ENCODE measurements at places on chromosomes 16 and 17. TPM values are rescaled to one million over a fixed set of nuclear protein-coding genes. Genes with fewer than 3 reads are reported as not detected.

GRCh38 chr17:1260770-1261161, 9.5 kb upstream of the BHLHA9 start:
- H3K27me3 ChIP-seq = no peaks in the 10 kb centered on the region
- no peak overlapping the region for H3K27ac ChIP-seq
- DNase-seq = no peak
- no peaks in the 10 kb centered on the region for H3K4me1 ChIP-seq
- no peaks in the 10 kb centered on the region for H3K36me3 ChIP-seq

GRCh38 chr16:86033016-86033474, 134.1 kb downstream of the IRF8 start:
- no peak overlapping the region for H3K4me3 ChIP-seq
- no peaks in the 10 kb centered on the region for H3K36me3 ChIP-seq
- DNase-seq = no peak
- H3K27ac ChIP-seq = no peak overlapping the region
- H3K4me1 ChIP-seq = no peaks in the 10 kb centered on the region

- H3K27ac ChIP-seq = no peak overlapping the region
- H3K27me3 ChIP-seq = no peaks in the 10 kb centered on the region
- no peaks in the 10 kb centered on the region for H3K36me3 ChIP-seq
- H3K4me1 ChIP-seq = no peaks in the 10 kb centered on the region
- DNase-seq = no peak
Observed at GRCh38 chr16:50596762-50597450, 48.7 kb downstream of the NKD1 start.

Gene GGNBP2
- 40.5 TPM for total RNA-seq

Gene HYDIN
- 0.12 TPM for total RNA-seq

Gene JMJD8
- 90.5 TPM for total RNA-seq

Gene SLC6A2
- total RNA-seq = not detected

DNA sequence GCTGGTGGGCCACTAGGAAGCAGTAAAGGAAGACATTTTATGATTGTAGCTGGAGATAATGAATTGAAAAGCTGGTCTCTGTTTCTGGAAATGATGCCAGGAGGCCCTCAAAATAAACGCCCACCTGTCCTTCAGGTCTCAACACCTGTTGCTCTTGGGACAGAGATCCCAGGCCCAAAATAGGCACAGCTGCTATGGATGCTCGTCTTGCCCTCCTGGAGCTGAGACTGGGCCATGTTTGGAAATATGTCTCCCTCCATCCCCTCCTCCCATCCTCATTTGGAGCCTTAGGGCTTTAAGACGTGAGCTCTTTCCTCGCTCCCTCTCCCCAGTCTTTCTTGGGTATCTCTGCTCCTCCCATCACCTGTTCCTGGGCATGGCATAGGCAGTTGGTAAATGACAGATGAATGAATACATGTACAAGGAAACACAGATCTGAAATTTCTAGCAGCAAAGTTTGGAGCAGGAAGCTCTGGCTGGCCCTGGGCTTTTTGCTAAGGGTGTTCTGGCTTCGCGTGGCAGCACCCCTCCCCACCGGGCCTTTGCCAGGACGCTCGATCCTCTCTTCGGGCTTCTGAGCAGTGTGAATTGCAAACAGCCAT, 33.3 kb downstream of the MYH3 start:
- H3K4me1 ChIP-seq = no peaks in the 10 kb centered on the region
- no peak for DNase-seq
- H3K27ac ChIP-seq = no peak overlapping the region
- H3K36me3 ChIP-seq = no peaks in the 10 kb centered on the region

Gene SCARF1
- total RNA-seq = 0.81 TPM

DNA sequence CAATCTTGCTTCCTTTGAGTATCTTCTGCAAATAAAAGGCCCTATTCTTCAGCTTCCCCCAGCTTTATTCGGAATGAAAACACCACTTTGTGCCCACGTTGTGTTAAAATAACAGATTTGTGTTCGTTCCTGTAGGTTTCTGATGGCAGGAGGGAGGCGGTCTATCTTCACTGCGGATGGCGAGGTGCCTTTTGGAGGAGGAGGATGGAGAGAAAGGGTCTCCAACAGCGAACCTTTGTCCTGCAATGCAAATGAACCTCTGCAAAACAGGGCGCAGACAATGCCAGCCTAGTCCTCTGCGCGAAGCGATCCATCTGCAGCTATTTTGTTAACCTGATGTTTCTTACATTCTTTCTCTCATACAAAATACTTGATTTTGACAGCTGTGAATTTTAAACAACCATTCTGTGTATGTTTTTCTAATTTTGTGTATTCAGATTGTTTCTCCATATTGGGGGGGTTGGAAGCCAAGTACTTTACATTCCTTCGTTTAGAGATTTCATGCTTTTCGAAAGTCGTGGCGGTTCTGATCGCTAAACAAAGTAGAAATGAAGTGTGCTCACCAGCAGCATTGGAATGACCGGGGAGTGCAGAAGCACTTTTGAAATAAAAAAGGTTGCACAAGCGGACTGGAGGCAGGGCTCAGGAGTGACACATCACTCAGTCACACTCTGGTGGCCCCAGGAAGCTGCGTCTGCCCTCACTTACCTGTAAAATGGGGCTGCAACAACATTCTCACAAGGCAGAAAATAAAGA, 279.0 kb upstream of the IRX5 start:
- no peak for DNase-seq
- H3K27ac ChIP-seq = no peak overlapping the region
- H3K4me1 ChIP-seq = no peaks in the 10 kb centered on the region
- no peaks in the 10 kb centered on the region for H3K36me3 ChIP-seq
- H3K27me3 ChIP-seq = no peaks in the 10 kb centered on the region
- no peak overlapping the region for H3K4me3 ChIP-seq

Gene CRISPLD2
- 3.2 TPM for total RNA-seq

GRCh38 chr17:44501866-44502375, 1.3 kb downstream of the GPATCH8 start:
- H3K27me3 ChIP-seq = no peaks in the 10 kb centered on the region
- H3K4me1 ChIP-seq = peaks cover 29% of the 10 kb centered on the region
- H3K4me3 ChIP-seq = peak overlapping the region; percentile 94
- DNase-seq = peak; percentile 39

Gene MFAP4
- total RNA-seq = not detected

GRCh38 chr17:41629826-41630670, 5.7 kb upstream of the KRT17 start:
- H3K36me3 ChIP-seq = no peaks in the 10 kb centered on the region
- no peak overlapping the region for H3K27ac ChIP-seq
- no peak for DNase-seq
- peaks cover 11% of the 10 kb centered on the region for H3K4me1 ChIP-seq
- H3K27me3 ChIP-seq = no peaks in the 10 kb centered on the region

GRCh38 chr17:53137869-53138268, 684.9 kb upstream of the KIF2B start:
- no peak overlapping the region for H3K27ac ChIP-seq
- H3K36me3 ChIP-seq = no peaks in the 10 kb centered on the region
- no peaks in the 10 kb centered on the region for H3K27me3 ChIP-seq
- H3K4me3 ChIP-seq = no peak overlapping the region

Gene C16orf96
- total RNA-seq = not detected

Data from PC-3 (cell line).